Activated T-cell treated with anti-CD3 and anti-CD28 coated beads, Interleukin-2, amount 50 U/mL, for 4 hours (primary cell): ENCODE measurements at places on chromosomes 5 and 9. TPM values are rescaled to one million over a fixed set of nuclear protein-coding genes. Genes with fewer than 3 reads are reported as not detected.

- no peak for DNase-seq
Measured at GRCh38 chr9:76441551-76442322, 17.2 kb upstream of the GCNT1 start.

GRCh38 chr9:86061972-86062739 lies 37.2 kb downstream of the GOLM1 start:
- no peak for DNase-seq

- DNase-seq, result no peak
Measured at GRCh38 chr5:55911784-55912653, 60.9 kb downstream of the IL31RA start.

DNA sequence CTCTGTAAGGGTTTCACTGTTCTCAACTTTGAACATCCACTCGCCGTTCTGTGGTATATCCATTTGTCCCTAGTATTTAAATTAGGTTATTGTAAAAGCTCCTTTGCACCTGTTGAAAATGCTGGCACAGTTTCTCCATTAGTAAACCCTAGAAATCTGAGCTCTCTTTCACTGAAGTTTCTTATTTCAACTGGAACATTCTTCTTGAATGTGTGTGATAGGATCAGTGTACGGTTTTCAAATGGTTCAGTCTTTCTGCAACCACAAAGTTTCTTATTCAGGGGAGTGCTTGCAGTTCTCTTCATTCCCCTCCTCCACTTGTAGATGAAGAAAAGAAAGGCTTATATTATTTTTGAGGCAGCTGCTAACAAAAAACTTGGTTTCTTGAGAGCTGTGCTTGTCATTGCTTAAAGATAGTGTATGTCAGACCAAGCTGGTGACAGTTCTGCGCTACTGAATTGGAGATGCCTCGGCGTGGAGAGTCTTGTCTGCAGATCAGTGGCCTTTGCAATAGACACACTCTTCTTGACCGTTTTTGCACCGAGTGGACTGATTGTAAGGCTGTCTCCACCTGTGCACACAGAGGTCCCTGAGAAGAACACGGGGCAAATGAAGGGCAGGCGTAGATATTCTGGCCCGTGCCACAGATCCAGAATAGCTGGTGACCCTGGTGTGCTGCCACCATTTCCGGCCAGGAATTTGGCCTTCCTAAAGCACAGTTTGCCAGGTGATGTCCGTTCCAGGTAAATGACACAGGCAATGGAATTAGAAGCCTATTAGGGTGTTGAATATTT lies 102.2 kb downstream of the TRIO start:
- DNase-seq, result no peak

GRCh38 chr9:128213746-128214497 lies 10.7 kb downstream of the DNM1 start:
- no peak for DNase-seq

DNA sequence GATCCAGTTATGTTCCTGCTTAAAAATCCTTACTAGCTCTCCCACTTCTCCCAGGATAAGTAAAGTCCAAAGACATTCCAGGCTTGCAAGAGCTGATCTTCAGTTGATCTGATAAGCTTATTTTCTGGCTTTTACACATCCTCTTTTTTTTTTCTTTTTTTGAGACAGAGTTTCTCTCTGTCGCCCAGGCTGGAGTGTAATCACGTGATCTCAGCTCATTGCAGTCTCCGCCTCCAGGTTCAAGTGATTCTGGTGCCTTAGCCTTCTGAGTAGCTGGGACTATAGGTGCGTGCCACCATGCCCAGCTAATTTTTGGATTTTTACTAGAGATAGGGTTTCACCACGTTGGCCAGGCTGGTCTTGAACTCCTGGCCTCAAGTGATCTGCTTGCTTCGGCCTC lies 37.3 kb upstream of the PTPN3 start:
- no peak for DNase-seq

GRCh38 chr9:31588756-31589155 lies 795.7 kb upstream of the ACO1 start:
- DNase-seq, result no peak

DNA sequence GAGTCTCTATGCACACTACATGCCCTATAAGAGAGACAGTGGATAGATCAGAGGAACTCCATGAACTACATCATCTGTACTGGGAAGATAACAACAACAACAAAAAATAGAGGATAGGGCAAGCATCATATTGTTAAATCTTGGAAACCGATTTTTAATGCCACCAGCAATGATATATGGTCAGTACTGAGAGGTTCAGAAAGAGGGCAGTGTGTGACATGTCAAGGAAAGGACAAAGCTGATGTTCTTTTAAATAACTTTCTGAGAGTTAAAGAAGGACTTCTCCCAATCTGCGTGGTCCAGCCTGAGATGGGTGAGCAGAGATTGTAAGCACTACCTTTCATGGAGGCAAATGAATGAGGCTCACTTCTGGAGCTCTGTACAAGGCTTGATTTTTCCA lies 62.0 kb upstream of the PHF24 start:
- DNase-seq, result no peak

DNA sequence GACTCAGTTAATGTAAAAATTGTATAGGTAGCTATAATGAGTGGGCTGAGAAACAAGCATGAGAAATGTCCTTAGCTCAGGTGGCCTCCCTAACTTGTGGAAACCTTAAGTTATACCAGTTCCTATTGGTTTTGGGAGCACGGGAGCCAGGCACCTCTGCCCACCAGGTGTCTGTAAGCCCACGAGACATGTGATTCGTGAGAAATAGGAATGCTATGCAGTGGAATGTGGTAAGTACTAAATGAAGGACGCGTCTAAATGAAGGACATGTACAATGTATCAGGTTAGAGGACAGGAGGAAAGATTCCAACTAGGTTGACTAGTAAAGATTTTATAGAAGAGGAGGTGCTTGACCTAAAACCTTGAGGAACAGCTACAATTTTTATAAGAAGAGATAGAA lies 46.0 kb upstream of the F2RL2 start:
- no peak for DNase-seq

GRCh38 chr5:127216898-127217675 lies 73.5 kb upstream of the MEGF10 start:
- no peak for DNase-seq

- peak; percentile 38 for DNase-seq
Measured at GRCh38 chr5:72818866-72819534, 2.5 kb downstream of the TNPO1 start.

The FAM153A gene
- total RNA-seq, result 3.6 TPM

The STC2 gene
- total RNA-seq, result 4.1 TPM

The TMC1 gene
- not detected for total RNA-seq

The EIF4E1B gene
- not detected for total RNA-seq

The SERF1A gene
- 11.5 TPM for total RNA-seq

The FOXB2 gene
- not detected for total RNA-seq
